ENCODE measurements at places on chromosomes 5 and 9. TPM values are rescaled to one million over a fixed set of nuclear protein-coding genes. Genes with fewer than 3 reads are reported as not detected.

Gene GLRA1
- total RNA-seq: not detected

Gene SNCAIP
- 8.1 TPM for total RNA-seq

Gene CDO1
- total RNA-seq: 24.7 TPM

- no peaks in the 10 kb centered on the region for H3K27me3 ChIP-seq
- DNase-seq: no peak
These were observed 11.8 kb downstream of the DEPDC1B start for GRCh38 chr5:60687927-60688720.

GRCh38 chr9:115117999-115118878, at the start of gene TNC:
Gene TNC (minus strand): TSS chr9:115118157. CDS start chr9:115091018, 27,139 bp downstream.
- H3K36me3 ChIP-seq: no peaks in the 10 kb centered on the region
- DNase-seq: peak; percentile 77
- peaks cover 15% of the 10 kb centered on the region for H3K4me1 ChIP-seq
- no peak within 1 kb of the TSS for H3K27ac ChIP-seq
- H3K27me3 ChIP-seq: peaks cover 3% of the 10 kb centered on the region

DNA sequence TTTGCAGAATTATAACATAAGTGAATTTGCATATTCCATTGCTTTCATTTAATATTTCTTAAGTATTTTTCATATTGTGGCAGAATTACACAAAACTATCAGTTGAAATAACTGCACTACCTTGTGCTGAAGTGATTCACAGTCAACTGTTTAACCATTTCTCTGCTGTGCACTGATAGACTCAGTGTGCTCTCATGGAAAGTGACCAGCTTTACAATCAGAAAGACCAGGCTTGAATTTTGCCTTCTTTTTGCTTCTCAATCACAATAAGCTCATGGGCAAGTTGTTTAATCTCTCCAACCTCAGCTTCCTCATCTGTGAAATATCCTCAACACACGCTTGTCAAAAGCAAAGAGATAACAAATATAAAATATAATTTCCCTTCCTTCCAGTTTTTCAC, 18.3 kb downstream of the CDK5RAP2 start:
- no peaks in the 10 kb centered on the region for H3K27me3 ChIP-seq
- H3K4me3 ChIP-seq: no peak overlapping the region
- peaks cover 35% of the 10 kb centered on the region for H3K36me3 ChIP-seq
- no peaks in the 10 kb centered on the region for H3K4me1 ChIP-seq
- H3K27ac ChIP-seq: no peak overlapping the region

DNA sequence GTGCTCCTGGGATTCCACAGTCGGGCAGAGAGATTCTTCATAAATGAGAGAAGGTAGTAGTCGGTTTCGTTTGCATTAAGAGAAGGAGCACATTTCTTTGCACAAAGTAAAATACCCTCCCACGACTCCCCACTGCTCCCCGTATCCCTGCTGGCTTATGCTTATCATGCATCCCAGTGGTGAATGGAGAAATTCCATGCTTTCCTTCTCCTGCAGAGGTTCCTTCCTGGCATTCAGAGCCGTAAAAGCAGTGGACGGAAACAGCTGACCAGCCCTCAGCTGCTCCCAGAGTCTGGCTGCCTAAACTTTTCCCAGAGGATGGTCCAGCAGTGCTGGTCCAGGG, 93.1 kb downstream of the C9orf152 start:
- H3K4me3 ChIP-seq: no peak overlapping the region
- DNase-seq: no peak
- H3K4me1 ChIP-seq: no peaks in the 10 kb centered on the region
- peak overlapping the region; percentile 60 for H3K27ac ChIP-seq
- no peaks in the 10 kb centered on the region for H3K36me3 ChIP-seq
- no peaks in the 10 kb centered on the region for H3K27me3 ChIP-seq

DNA sequence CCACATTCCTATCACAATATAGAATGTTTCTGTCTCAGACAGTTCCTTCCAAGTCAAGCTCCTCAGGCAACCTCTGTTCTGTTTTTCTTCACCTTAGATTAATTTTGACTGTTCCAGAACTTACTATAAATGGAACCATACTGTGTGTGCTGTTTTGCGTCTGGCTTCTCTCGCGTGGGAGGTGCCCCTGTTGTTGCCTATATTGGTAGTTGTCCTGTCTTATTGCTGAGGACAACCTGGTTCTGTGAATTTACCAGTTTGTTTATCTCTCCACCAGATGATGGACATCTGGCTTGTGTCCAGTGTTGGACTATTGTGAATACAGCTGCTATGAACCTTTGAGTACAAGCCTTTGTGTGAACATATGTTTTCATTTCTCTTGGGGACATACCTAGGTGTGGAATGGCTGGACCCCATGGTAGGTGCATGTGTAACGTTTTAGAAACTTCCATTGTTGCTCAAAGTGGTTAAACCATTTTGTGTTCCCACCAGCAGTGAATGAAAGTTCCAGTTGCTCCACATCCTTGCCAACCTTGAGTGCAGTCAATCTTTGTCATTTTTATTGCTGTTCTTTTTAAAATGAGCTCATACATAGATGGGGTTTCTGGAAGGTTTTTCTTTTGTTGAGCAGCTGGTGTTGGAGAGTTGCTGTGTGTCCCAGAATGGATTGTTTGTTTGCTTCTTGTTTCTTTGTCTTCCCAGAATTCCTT, 18.1 kb downstream of the HMCN2 start:
- H3K27ac ChIP-seq: no peak overlapping the region
- no peak overlapping the region for H3K4me3 ChIP-seq
- no peaks in the 10 kb centered on the region for H3K36me3 ChIP-seq
- H3K27me3 ChIP-seq: no peaks in the 10 kb centered on the region
- no peak for DNase-seq

DNA sequence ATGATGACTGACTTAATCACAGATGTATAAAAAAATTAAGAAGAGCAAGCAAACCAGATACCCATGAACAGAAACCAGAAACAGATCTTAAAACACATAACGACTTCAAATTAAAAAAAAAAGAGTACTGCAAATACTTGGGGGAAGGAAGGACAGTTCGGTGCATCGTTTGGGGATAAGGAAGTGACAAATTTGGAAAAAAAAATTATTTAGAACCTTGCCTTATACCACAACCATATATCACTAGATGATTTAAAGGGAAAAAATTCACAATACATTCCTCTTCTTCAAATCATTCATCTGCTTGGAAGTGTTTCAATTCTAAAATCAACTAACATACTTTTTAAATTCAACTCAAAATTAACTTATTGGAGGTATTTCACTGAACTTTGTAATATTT, 1038.6 kb upstream of the DMAC1 start:
- no peak overlapping the region for H3K27ac ChIP-seq
- no peaks in the 10 kb centered on the region for H3K27me3 ChIP-seq
- DNase-seq: no peak
- H3K4me3 ChIP-seq: no peak overlapping the region
- H3K36me3 ChIP-seq: no peaks in the 10 kb centered on the region

- no peaks in the 10 kb centered on the region for H3K4me1 ChIP-seq
- peaks cover 4% of the 10 kb centered on the region for H3K36me3 ChIP-seq
- no peaks in the 10 kb centered on the region for H3K27me3 ChIP-seq
- H3K27ac ChIP-seq: no peak overlapping the region
- DNase-seq: no peak
- no peak overlapping the region for H3K4me3 ChIP-seq
These were observed 46.5 kb downstream of the PSMB7 start for GRCh38 chr9:124368692-124369091.

DNA sequence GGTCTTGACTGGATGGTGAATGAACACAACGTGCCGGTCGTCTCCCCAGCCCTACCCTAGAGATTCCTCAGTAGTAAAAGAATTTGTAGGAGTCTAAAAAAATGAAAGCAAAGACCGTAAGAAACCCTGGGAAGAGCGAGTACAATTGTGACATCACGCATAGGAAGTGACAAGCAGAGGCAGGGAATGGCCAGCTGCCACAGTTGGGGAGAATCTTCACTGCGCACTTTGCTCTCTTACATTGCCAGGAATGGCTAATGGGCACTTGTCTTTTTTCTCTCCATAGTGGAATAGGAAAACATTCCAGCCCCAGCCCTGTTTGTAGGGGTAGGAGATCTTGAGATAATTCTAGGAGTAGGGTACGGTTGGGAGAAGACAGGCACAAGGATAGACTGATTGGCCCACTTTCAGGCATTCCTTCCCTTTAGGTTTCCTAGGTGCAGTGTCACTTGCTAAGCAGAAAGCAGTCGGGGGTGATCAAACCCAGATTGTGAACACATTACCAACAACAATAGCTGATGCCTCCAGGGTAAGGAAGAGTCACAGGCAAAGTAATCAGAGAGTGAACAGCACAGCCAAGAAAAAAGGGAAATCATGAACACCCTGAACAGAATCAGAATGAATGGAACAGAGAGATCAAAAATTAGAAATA, 302.7 kb downstream of the MAN2A1 start:
- H3K27me3 ChIP-seq: no peaks in the 10 kb centered on the region
- H3K36me3 ChIP-seq: no peaks in the 10 kb centered on the region
- H3K27ac ChIP-seq: no peak overlapping the region
- H3K4me1 ChIP-seq: no peaks in the 10 kb centered on the region
- no peak for DNase-seq

All from right atrium auricular region (tissue), 2 donors.